ENCODE measurements at places on chromosomes 3 and 15.

DNA sequence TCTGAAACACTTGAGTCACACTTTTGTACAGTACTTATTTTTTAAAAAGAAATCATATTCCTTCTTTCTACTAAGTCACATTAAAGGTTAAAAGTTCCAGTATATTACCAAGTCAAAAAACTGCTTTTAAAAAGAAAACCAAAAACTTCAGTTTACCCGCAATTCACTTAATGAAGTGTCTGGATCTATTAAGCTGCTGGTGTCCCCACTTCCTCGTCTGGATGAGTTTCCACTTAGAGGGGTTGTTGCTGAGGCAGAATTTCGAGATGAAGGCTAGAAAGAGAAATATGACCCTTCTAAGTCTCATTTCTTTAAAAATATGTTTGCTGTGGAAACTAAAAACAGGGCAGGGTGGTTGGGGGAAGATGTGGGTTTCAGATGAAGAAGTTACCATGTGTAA, 79.7 kb downstream of the LRRFIP2 start:
- DNase-seq: no peak

DNA sequence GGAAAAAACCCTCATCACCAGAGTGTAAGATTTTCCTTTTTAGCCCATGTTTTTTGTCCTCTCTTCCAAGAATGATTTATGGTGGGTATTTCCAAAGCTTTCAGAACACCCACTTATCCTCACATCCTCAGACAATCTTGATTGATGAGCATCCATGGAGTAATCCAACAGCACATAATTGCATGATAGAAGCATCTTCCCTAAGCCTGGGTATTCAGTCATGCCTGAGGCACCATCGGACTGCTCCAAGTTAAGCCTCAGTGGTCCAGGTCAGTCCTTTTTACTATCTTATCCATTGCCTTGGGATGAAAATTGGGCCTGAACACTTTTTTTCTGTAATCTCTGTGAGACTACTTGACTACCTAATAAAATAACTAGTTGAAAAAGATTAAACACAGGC, 676.0 kb upstream of the SEMA6D start:
- no peak for DNase-seq

GRCh38 chr3:194054016-194054415, 81.9 kb upstream of the HES1 start:
- no peak for DNase-seq

GRCh38 chr15:101232677-101233076, 19.2 kb downstream of the CHSY1 start:
- no peak for DNase-seq

GRCh38 chr15:40974879-40975278, 21.6 kb downstream of the CHAC1 start:
- DNase-seq: no peak

- no peak for DNase-seq
Measured at GRCh38 chr3:186481526-186481925, 62.7 kb downstream of the CRYGS start.

- no peak for DNase-seq
Measured at GRCh38 chr15:85099195-85099803, 117.6 kb downstream of the PDE8A start.

GRCh38 chr3:30350901-30351300, 255.5 kb upstream of the TGFBR2 start:
- no peak for DNase-seq
